ENCODE measurements at places on chromosomes 2 and 18.
A peak's percentile ranks its signal among the peaks of the same experiment; 100 is the strongest.

DNA sequence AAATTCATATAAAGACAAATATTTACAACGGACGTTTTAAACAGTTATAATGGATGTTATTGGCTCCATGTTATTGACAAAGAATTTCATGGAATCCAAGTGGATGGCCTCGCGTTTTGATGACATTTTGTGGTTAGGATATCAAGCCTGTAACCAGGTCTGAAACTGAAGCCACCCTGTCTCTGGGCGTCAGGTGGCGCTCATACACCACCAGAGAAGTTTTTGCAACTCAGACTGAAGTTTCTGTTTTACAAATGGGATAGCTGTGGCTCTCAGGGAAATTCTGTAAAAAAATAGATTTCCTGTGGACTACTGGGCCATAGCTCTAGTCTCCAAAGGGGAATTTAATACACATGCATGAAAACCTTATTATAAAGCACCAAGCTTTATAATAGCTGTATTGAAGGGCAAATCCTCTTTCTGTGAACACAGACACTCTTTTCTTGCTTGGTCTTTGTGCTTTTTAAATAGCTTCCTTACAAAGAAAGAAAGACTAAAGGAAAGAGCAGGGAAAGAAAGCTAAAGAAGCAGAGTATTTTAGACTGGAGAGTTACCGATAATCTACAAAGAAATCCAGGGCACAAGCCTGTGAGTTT lies 86.7 kb downstream of the C18orf54 start:
- DNase-seq, result peak; percentile 24

GRCh38 chr18:68666381-68666780 lies 48.5 kb downstream of the TMX3 start:
- no peak for DNase-seq

DNA sequence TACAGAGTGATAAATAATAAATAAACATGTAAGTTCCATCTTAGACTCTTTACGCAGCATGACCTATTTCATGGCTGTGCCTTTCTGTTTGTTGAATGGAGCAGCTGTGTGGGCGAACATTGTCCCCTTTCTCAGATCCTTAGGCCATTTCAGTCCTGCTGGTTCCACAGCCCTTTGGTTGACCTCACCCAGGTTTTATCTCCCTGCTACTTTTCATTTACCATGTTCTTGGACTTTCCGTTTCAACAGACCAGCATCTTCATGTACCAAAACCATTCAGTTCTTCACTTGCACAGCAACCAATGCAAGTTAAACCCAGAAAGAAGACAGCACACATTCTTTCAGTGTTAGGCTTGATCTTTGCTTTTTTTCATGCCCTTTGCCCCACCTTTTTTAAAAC lies 83.8 kb downstream of the XRCC5 start:
- no peak for DNase-seq

DNA sequence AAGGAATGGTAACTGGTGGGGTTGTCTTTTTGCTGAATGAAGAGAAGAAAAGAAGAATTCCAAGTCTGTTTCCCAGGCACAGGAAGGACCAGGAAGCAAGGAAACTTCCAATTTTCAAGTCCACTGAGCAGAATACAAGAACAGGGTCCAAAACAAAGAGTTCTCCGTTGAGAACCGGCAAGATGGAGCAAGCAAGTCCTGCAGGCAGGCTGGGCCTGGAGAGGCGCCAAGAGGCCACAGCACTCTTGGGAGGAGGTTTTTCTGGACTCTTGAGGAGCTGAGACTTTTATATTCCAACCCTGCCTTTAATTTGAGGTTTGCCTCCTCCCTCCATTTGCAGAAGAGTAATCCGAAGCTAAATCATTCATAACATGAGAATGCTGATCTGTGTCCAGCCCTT lies 224.5 kb downstream of the IKZF2 start:
- DNase-seq, result no peak

- DNase-seq, result no peak
These were observed 118.3 kb downstream of the RPRM start for GRCh38 chr2:153360239-153360638.

- no peak for DNase-seq
These were observed 48.8 kb downstream of the MCFD2 start for GRCh38 chr2:46866770-46867246.

DNA sequence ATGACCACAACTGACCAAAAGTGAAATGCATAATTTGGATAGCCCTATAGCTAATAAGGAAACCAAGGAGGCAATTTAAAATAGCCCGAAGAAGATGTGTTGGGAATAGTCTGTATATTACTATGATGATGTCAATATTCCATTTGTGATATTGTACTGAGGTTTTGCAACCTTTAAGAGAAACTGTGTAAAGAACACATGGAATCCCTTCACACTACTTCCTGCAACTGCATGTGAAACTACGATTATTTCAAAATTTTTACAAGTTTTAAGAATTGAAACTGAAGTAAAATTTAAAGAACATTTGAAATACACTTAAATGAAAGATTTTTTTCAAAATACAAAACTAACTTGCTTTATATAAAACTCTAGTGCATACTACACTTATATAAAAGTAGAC lies 504.3 kb upstream of the ID2 start:
- no peak for DNase-seq

DNA sequence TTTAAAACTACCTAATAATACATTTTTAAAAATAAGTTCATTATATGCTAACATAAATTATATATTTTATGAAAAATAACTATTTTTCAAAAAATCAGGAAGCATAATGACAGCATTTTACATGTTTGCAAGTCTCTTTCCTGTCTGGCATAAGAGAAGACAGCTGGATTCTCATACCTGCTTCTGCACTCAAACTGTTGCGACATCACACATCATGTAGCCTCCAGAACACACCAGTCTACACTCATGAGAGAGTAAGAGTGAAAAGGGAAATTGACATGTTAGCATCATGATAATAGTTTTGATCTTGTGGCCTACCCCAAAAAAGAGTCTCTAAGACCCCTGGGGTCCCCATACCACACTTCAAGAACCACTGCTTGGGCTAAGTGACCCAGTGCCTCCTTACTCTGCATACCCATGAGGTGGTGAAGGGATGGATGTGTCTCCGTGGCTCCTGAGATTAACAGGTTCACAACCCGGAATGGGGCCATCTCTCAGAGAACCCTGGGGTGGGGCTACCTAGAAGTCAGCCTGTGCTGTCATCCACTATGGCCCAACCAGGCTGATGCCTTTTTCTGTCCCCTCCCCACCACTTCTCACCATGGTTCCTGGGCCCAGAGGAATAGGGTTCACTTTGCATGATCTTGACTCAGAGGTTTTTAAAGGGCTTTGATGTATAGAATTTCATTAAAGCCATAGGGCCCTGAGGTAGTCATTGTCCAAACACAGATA lies 102.6 kb upstream of the DAPL1 start:
- no peak for DNase-seq

GRCh38 chr2:8628179-8628865 lies 53.5 kb upstream of the ID2 start:
- no peak for DNase-seq

All from NCI-H774 (cell line).